Stimulated activated CD4-positive, alpha-beta T cell treated with anti-CD3 and anti-CD28 coated beads, TNF-alpha, amount 100 ng/mL, for 4 hours (primary cell): ENCODE measurements at places on chromosomes 2 and 18.
A peak's percentile ranks its signal among the peaks of the same experiment; 100 is the strongest.

- DNase-seq = no peak
These were observed 1.6 kb upstream of the ELOA2 start for GRCh38 chr18:47036927-47037578.

- no peak for DNase-seq
These were observed 178.8 kb downstream of the TTC32 start for GRCh38 chr2:19723021-19723420.

GRCh38 chr18:50465211-50466153, 90.6 kb downstream of the SKA1 start:
- DNase-seq = no peak

- peak; percentile 35 for DNase-seq
These were observed 861 bp downstream of the SLC39A10 start for GRCh38 chr2:195657634-195658540.

- DNase-seq = no peak
These were observed 105.1 kb downstream of the HNRNPLL start for GRCh38 chr2:38497670-38498037.
